ENCODE measurements at places on chromosomes 16 and 17.
A peak's percentile ranks its signal among the peaks of the same experiment; 100 is the strongest.

- H3K4me3 ChIP-seq: no peak overlapping the region
- no peaks in the 10 kb centered on the region for H3K36me3 ChIP-seq
- DNase-seq: no peak
- no peak overlapping the region for H3K27ac ChIP-seq
- peaks cover 26% of the 10 kb centered on the region for H3K27me3 ChIP-seq
Measured at GRCh38 chr16:20072146-20072873, 1.4 kb downstream of the GPR139 start.

GRCh38 chr17:50584749-50585148 is 24.2 kb downstream of the CACNA1G start:
- no peaks in the 10 kb centered on the region for H3K4me1 ChIP-seq
- DNase-seq: no peak
- H3K27ac ChIP-seq: no peak overlapping the region
- H3K27me3 ChIP-seq: peaks cover 8% of the 10 kb centered on the region

DNA sequence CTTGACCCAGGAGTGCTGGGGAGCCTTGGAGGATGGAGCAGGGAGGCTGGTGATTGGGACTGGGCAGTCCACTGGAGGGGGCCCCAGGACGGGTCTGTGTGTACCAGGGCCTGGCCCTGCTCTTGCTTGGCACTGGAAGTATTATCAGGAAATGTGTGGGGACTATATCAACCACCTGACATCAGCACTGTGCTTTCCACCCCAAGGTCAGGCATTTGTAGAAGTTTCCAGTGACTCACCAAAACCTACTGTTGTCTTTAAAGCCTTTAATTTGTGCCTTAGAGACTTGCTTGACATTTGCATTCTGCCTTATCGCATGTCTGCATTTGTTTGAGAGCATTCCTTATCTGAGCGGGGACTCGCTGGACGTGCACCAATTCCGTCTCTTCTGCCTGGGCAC is 323.1 kb downstream of the FOXL1 start:
- no peak overlapping the region for H3K4me3 ChIP-seq
- H3K27ac ChIP-seq: no peak overlapping the region
- no peaks in the 10 kb centered on the region for H3K4me1 ChIP-seq
- H3K36me3 ChIP-seq: no peaks in the 10 kb centered on the region

DNA sequence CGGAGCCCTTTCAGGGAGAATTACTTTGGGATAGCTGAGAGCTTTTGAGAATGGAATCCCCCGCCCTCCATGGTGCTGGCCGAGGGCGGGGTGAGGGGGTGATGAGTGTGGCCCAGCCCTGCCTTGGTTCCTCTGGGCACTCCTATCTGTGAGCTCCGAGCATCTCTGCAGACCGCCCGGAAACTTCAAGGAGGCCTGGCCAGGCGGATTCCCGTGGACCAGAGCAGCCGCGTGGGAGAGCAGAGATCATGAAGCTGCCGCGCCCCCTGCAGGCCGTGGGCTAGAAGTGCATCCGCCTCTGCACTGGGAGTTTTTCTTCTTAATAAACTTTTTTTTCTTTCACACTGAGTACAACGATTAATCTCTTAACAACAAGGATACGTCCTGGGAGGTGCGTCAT is 392.9 kb upstream of the EEF2KMT start:
- H3K4me1 ChIP-seq: no peaks in the 10 kb centered on the region
- no peak overlapping the region for H3K4me3 ChIP-seq
- peak; percentile 41 for DNase-seq
- H3K27ac ChIP-seq: no peak overlapping the region

GRCh38 chr17:54172096-54172984 is 349.6 kb downstream of the KIF2B start:
- no peak for DNase-seq
- no peaks in the 10 kb centered on the region for H3K27me3 ChIP-seq
- no peak overlapping the region for H3K4me3 ChIP-seq
- no peaks in the 10 kb centered on the region for H3K4me1 ChIP-seq
- no peaks in the 10 kb centered on the region for H3K36me3 ChIP-seq
- no peak overlapping the region for H3K27ac ChIP-seq

DNA sequence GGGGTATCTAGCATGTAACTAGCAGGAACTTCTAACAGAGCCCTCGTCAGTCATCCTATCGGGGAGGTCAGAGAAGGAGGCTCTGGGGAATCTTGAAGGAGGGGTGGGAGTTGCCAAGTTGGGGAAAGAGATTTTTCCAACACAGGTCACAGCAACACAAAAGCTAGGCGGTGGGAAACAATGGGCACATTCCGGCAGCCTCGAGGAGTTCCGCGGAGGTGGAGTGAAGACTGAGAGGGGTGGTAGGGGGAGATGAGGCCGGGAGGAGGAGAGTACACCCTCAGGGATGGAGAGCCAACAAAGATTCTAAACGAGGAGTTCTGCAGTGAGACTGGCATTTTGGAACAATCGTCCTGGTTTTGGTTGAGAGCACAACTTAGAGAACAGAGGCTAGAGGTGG is 13.5 kb upstream of the CALB2 start:
- DNase-seq: no peak
- no peaks in the 10 kb centered on the region for H3K36me3 ChIP-seq
- H3K4me1 ChIP-seq: no peaks in the 10 kb centered on the region
- H3K4me3 ChIP-seq: no peak overlapping the region
- H3K27ac ChIP-seq: no peak overlapping the region

GRCh38 chr17:68943123-68943811 is 11.9 kb downstream of the ABCA8 start:
- H3K36me3 ChIP-seq: no peaks in the 10 kb centered on the region
- H3K27me3 ChIP-seq: no peaks in the 10 kb centered on the region
- H3K4me3 ChIP-seq: no peak overlapping the region
- DNase-seq: no peak

DNA sequence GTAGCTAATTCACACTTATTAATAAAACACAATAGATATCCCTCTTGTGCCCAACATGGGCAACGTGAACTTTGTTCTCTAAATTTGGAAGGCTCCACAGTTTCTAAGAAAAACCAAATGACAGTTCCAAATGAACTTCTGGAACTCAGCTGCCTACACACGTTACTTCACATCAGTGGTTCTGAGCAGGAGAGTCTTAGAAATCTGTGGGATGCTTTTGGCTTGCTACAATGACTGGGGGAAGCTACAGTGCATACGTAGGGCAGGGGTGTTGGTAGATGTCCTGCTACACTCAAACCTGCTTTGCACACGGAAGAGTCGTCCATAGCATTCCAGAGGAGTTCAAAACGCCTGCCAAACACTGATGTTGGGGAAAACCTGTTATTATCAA is 8.0 kb downstream of the TXNDC11 start:
- H3K4me1 ChIP-seq: peaks cover 64% of the 10 kb centered on the region
- DNase-seq: no peak
- H3K27ac ChIP-seq: peak overlapping the region; percentile 5
- no peak overlapping the region for H3K4me3 ChIP-seq
- H3K27me3 ChIP-seq: no peaks in the 10 kb centered on the region

- DNase-seq: no peak
- H3K36me3 ChIP-seq: peaks cover 4% of the 10 kb centered on the region
- H3K27ac ChIP-seq: peak overlapping the region; percentile 99
Measured at GRCh38 chr17:35578929-35579432, 610 bp upstream of the PEX12 start.

DNA sequence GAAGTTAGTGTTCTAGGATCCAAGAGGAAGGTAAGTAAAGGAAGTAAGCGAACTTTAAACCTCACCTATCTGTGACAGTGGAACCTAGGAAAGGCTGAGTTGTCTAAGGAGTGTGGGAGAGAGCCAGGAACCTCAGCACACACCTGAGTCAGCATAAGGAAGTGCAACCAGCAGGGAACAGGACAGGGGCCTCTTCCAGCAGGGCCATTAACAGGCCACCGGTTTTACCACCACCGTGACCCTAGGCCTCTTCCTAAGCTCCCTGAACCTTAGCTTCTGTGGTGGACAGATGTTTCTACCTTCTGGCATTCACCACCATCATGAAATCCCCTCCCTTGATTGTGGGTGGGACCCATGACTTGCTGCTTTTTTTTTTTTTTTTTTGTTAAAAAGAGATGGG is 26.7 kb upstream of the GPATCH8 start:
- no peak overlapping the region for H3K4me3 ChIP-seq
- H3K27ac ChIP-seq: no peak overlapping the region
- peaks cover 11% of the 10 kb centered on the region for H3K27me3 ChIP-seq

DNA sequence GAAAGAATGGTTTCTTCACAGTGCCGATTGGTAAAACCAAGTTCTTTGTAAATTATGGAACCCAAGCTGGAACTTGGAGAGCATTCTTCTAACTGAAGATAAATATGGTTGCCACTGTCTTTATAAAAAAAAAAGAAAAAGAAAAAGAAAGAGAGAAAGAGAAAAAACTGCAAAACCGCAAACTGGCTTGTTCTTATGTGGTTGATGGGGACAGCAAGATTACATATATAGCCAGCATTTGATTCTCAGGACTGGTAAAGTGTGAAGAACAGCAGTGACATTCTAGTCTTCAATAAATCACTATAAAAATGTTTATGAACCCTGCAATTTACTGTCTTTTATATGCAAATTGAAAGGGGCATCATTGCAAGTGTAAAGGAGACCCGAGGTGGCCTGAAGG is 605.1 kb downstream of the MAF start:
- H3K27ac ChIP-seq: no peak overlapping the region
- no peak overlapping the region for H3K4me3 ChIP-seq
- H3K27me3 ChIP-seq: no peaks in the 10 kb centered on the region
- peaks cover 2% of the 10 kb centered on the region for H3K4me1 ChIP-seq
- no peak for DNase-seq

DNA sequence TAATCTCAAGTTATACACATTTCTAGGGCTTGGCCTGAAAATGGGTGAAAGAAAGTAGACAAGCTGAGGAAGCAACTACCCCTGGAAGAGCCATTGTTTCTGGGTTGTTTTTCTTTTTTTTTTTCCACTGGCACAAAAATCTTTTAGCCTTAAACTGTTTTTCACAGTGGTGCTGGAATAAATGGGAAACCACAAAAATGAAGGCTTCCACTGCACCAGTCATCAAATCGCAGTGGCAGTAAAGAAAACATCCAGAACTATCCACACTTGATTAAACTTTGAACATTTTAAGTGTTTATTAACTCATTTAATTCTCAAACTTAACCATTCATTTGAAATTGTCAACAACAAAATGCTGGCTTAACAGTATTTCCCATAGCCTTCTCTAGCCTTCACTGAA is 14.3 kb downstream of the CMTM4 start:
- no peaks in the 10 kb centered on the region for H3K27me3 ChIP-seq
- no peak overlapping the region for H3K27ac ChIP-seq
- no peaks in the 10 kb centered on the region for H3K4me1 ChIP-seq
- no peak overlapping the region for H3K4me3 ChIP-seq
- no peak for DNase-seq

GRCh38 chr16:67537636-67538591 is 9.3 kb downstream of the RIPOR1 start:
- no peak overlapping the region for H3K27ac ChIP-seq
- peaks cover 29% of the 10 kb centered on the region for H3K27me3 ChIP-seq
- peaks cover 4% of the 10 kb centered on the region for H3K36me3 ChIP-seq
- peak overlapping the region; percentile 76 for H3K4me3 ChIP-seq
- peak; percentile 73 for DNase-seq
- H3K4me1 ChIP-seq: peaks cover 25% of the 10 kb centered on the region

DNA sequence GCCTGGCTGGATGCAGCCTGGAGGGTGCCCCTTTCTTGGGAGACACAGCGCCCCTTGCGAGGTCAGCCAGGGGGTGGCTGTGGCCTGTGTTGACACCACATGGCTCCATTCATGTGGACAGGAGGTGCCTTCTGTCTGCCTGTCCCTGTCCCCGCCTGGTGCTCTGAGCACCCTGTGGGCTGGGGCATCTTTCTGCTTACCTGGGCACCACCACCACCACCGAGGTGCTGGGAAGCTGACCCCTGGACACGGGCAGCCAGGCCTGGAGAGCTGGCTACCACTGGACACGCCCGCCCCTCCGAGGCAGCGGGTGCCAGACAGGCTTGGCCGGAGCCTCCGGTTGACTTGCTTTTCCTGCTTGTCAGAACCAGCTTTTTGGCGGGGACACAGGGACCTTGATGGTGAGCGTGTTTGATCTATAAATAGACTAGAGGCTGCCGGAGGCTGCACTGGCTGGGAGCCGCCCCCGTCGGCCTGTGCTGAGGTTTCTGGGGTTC is 121.3 kb upstream of the GSE1 start:
- no peaks in the 10 kb centered on the region for H3K27me3 ChIP-seq
- no peak for DNase-seq
- H3K4me1 ChIP-seq: no peaks in the 10 kb centered on the region
- no peak overlapping the region for H3K27ac ChIP-seq

DNA sequence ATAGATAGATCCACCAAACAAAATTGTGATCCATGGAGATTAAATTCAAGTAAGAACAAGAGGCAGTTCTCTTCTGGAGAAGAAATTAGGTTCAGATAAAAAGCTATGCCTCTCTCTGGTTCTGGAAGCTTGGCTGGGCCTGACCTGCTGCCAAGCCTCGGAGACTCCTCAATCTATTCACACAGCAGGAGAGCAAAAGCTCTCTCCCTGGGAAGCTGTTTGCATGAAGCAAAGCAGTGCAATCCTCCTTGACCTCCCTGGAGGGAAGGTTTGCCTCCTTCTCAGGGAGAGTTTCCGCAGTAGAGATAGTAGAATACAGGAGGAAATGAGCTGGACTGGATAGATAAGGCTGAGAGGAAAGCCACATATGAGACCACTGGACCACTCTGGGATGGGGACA is 78.1 kb upstream of the GNAO1 start:
- H3K4me3 ChIP-seq: no peak overlapping the region
- no peak for DNase-seq
- H3K36me3 ChIP-seq: no peaks in the 10 kb centered on the region
- no peak overlapping the region for H3K27ac ChIP-seq

GRCh38 chr17:78648293-78648692 is 71.1 kb upstream of the DNAH17 start:
- peaks cover 13% of the 10 kb centered on the region for H3K36me3 ChIP-seq
- DNase-seq: no peak
- no peak overlapping the region for H3K4me3 ChIP-seq
- H3K27ac ChIP-seq: no peak overlapping the region

DNA sequence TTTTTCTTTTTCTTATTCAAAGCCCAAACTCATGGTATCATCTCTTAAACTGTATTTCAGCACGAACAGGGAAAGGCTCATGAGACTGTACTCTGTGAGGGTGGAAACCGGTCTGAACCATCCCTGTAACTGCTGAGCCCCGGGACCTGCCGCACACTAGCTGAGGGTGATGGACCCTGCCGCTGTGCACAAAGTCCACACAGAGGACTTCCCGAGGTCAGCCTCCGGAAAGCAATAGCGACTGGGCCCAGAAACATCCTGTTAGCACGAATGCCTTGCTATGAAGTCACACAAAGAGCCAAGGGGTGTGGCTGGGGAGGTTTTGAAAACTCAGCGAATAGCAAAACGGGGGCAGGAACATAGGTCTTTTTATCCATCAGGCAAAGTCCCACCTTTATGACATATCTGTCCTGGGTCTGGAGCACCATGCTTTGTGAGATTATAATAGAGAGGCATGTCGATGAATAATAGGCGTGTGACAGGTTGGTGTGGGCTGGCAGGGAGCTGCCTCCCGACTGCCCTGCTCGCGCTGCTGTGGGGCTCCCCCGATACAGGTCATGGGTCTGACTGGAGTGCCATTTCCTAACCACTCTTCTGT is 33.4 kb downstream of the CDK5R1 start:
- peak overlapping the region; percentile 82 for H3K27ac ChIP-seq
- peaks cover 3% of the 10 kb centered on the region for H3K27me3 ChIP-seq
- H3K36me3 ChIP-seq: peaks cover 2% of the 10 kb centered on the region
- peak overlapping the region; percentile 72 for H3K4me3 ChIP-seq
- DNase-seq: peak; percentile 79

GRCh38 chr17:82327289-82327688 is 6.3 kb downstream of the SECTM1 start:
- H3K27ac ChIP-seq: no peak overlapping the region
- no peak overlapping the region for H3K4me3 ChIP-seq
- no peaks in the 10 kb centered on the region for H3K36me3 ChIP-seq
- peaks cover 8% of the 10 kb centered on the region for H3K4me1 ChIP-seq
- peaks cover 14% of the 10 kb centered on the region for H3K27me3 ChIP-seq
